ENCODE measurements at places on chromosomes 4 and X. TPM values are rescaled to one million over a fixed set of nuclear protein-coding genes. Genes with fewer than 3 reads are reported as not detected.

DNA sequence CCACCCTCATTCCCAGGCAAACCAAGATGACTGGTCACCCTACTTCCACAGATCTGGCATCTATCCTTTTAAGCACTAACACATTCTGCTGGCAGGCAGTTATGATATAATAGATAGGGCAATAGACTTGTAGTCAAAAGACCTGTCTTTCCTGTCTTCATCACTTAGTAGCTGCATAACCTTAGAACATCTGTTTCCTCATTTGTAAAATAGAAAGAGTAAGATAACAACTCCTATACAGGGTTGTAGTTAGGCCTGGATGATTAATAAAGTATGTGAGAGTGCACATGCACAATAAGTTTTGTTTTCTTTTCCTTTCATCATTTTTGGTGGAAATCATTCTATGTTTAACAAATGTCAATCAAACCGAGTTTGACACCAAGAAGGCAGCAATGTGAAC lies 72.1 kb downstream of the GPR82 start:
- no peak for DNase-seq
- H3K4me3 ChIP-seq: no peak overlapping the region
- no peaks in the 10 kb centered on the region for H3K36me3 ChIP-seq
- no peak overlapping the region for H3K27ac ChIP-seq

Gene GATA1
- total RNA-seq: not detected

- no peaks in the 10 kb centered on the region for H3K36me3 ChIP-seq
- peaks cover 25% of the 10 kb centered on the region for H3K27me3 ChIP-seq
- H3K4me3 ChIP-seq: peak within 1 kb of the TSS; percentile 54
- peak; percentile 34 for DNase-seq
- H3K4me1 ChIP-seq: peaks cover 2% of the 10 kb centered on the region
Observed at GRCh38 chrX:54495814-54496516, at the start of gene FGD1. FGD1 (minus strand) TSS chrX:54496234; CDS start chrX:54495432, 802 bp downstream.

DNA sequence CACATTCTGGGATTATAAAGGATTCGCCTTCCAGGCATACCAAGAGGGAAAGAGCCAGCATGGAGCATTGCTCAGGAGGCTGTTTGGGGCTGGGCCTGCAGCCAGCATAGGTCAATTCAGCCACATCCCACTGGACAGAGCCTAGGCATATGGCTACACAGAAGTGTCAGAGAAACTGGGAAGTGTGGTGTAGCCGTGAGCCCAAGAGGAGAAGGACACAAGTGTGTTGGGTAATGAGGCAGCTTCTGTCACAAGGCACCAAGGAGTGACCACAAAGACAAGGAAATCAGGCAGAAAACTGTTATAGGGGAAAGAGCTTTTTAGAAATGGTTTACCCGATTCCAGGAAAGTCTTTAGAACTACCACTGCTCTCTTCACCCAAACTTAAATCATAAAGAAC lies 178.6 kb upstream of the TBL1X start:
- H3K4me3 ChIP-seq: no peak overlapping the region
- DNase-seq: no peak
- H3K4me1 ChIP-seq: peaks cover 32% of the 10 kb centered on the region
- no peaks in the 10 kb centered on the region for H3K36me3 ChIP-seq
- H3K27ac ChIP-seq: peak overlapping the region; percentile 89

GRCh38 chr4:54439831-54440243 lies 210.7 kb downstream of the PDGFRA start:
- H3K4me1 ChIP-seq: no peaks in the 10 kb centered on the region
- no peak overlapping the region for H3K4me3 ChIP-seq
- DNase-seq: no peak

GRCh38 chr4:53551958-53552357 lies 39.3 kb downstream of the LNX1 start:
- H3K36me3 ChIP-seq: no peaks in the 10 kb centered on the region
- H3K27ac ChIP-seq: no peak overlapping the region
- H3K4me1 ChIP-seq: no peaks in the 10 kb centered on the region
- H3K27me3 ChIP-seq: peaks cover 10% of the 10 kb centered on the region
- no peak overlapping the region for H3K4me3 ChIP-seq
- no peak for DNase-seq

- H3K4me3 ChIP-seq: no peak overlapping the region
- H3K27me3 ChIP-seq: no peaks in the 10 kb centered on the region
- H3K36me3 ChIP-seq: peaks cover 9% of the 10 kb centered on the region
- DNase-seq: peak; percentile 15
Observed at GRCh38 chrX:149950681-149951080, 12.4 kb upstream of the EOLA2 start.

GRCh38 chr4:52788806-52789205 lies 37.6 kb upstream of the ERVMER34-1 start:
- H3K4me3 ChIP-seq: no peak overlapping the region
- H3K27me3 ChIP-seq: no peaks in the 10 kb centered on the region

GRCh38 chrX:4240541-4241194 lies 527.2 kb upstream of the PRKX start:
- H3K27me3 ChIP-seq: no peaks in the 10 kb centered on the region
- no peaks in the 10 kb centered on the region for H3K36me3 ChIP-seq
- no peak overlapping the region for H3K4me3 ChIP-seq
- DNase-seq: peak; percentile 7
- no peak overlapping the region for H3K27ac ChIP-seq

Gene HMX1
- total RNA-seq: not detected

GRCh38 chr4:99179626-99180025 lies 35.5 kb upstream of the ADH4 start:
- H3K27ac ChIP-seq: no peak overlapping the region
- no peak for DNase-seq
- H3K4me3 ChIP-seq: no peak overlapping the region
- peaks cover 4% of the 10 kb centered on the region for H3K36me3 ChIP-seq
- peaks cover 2% of the 10 kb centered on the region for H3K27me3 ChIP-seq

Gene CD99
- total RNA-seq: 123 TPM

GRCh38 chr4:168097161-168097560 lies 4.8 kb downstream of the ANXA10 start:
- no peak for DNase-seq
- H3K27ac ChIP-seq: no peak overlapping the region
- no peaks in the 10 kb centered on the region for H3K27me3 ChIP-seq
- H3K4me1 ChIP-seq: no peaks in the 10 kb centered on the region
- no peak overlapping the region for H3K4me3 ChIP-seq
- H3K36me3 ChIP-seq: no peaks in the 10 kb centered on the region

GRCh38 chr4:45741897-45742296 lies 382.0 kb downstream of the GABRG1 start:
- H3K4me3 ChIP-seq: no peak overlapping the region
- H3K36me3 ChIP-seq: no peaks in the 10 kb centered on the region
- H3K27ac ChIP-seq: no peak overlapping the region
- H3K27me3 ChIP-seq: no peaks in the 10 kb centered on the region
- no peaks in the 10 kb centered on the region for H3K4me1 ChIP-seq
- DNase-seq: no peak

Gene DGKK
- not detected for total RNA-seq

Gene CTAG1A
- total RNA-seq: not detected

Gene PNCK
- total RNA-seq: 1.1 TPM

- H3K4me3 ChIP-seq: no peak overlapping the region
- no peak overlapping the region for H3K27ac ChIP-seq
- H3K4me1 ChIP-seq: no peaks in the 10 kb centered on the region
- no peaks in the 10 kb centered on the region for H3K36me3 ChIP-seq
Observed at GRCh38 chrX:67289055-67289499, 254.7 kb upstream of the AR start.

DNA sequence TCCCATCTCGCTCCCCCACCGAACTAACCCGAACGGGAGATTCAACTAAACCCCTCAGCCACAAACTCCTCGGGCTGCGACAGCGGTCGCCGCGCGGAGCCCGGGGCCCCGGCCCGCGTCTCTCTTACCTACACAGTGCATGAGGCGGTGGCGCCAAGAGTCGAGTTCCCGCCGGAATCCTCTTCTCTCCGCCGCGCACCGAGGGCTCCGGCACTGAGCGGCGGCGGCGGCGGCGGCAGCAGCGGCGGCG lies 160 bp downstream of the LCORL start:
- peak overlapping the region; percentile 83 for H3K27ac ChIP-seq
- DNase-seq: no peak
- peak overlapping the region; percentile 85 for H3K4me3 ChIP-seq
- peaks cover 20% of the 10 kb centered on the region for H3K4me1 ChIP-seq
- no peaks in the 10 kb centered on the region for H3K36me3 ChIP-seq
- peaks cover 12% of the 10 kb centered on the region for H3K27me3 ChIP-seq

- no peak overlapping the region for H3K27ac ChIP-seq
- H3K4me1 ChIP-seq: no peaks in the 10 kb centered on the region
- no peaks in the 10 kb centered on the region for H3K27me3 ChIP-seq
- no peak overlapping the region for H3K4me3 ChIP-seq
- DNase-seq: no peak
Observed at GRCh38 chr4:149077181-149077580, 635.0 kb upstream of the NR3C2 start.

Gene RAB40AL
- not detected for total RNA-seq

DNA sequence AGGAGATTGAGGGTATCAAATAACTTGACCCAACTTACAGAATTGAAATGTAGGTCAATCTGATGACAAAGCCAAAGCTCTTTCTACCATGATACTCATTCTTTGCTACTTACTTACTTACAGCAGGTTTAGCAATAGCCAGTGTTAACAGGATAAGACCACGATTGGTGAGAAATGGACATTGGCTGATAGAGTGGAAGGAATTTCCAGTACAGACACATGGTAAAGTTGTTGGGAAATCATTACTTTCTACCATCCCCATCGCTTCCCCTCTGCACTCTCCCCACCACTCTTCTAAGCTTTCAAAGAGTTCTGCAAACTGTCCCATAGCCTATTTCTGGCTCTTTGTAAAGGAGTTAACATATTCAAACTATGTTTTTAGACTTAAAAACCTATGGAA lies 119.7 kb downstream of the CHRNA9 start:
- no peaks in the 10 kb centered on the region for H3K27me3 ChIP-seq
- peaks cover 12% of the 10 kb centered on the region for H3K4me1 ChIP-seq
- no peak for DNase-seq
- no peak overlapping the region for H3K4me3 ChIP-seq
- H3K36me3 ChIP-seq: no peaks in the 10 kb centered on the region

Gene LRIT3
- 0.13 TPM for total RNA-seq

Gene NEUROG2
- total RNA-seq: 0.13 TPM

DNA sequence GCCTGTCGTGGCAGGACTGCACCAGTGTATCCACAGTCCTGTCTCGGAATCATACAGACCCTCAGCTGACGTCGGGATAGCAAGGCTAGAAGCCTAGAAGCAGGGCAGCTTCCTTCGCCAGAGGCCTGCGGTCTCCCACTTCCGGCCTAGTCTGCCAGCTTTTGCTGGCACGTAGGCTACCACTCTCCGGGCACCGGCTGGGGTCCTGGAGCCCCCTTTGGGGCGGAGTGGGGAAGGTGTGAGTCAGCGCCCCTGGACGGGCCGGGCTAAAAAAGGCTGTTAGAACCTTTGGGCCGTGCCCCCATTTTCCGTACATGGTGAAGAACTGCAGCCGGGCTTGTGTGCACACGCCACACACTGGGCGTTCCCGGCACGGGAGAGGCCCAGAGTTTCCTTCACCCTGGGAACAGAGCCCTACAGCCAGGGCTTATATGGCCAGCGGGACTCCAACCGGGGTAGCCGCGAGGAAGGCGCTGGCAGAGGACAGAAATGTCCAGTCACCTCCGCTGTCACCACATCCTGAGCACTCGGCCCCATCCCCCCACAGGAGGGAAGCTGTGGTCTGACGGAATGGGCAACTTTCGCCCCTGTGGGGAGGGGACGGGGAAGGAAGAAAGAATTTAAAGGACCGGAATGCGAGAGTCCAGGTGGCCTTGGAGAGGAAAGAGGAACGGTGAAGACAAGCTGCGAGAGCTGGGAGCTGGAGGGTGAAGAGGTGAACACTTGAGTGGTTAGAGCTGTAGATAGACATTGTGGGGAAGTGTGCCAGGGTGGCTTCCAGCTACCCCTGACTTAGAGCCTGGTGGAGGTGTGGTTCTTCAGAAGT lies 4.6 kb downstream of the MAGIX start:
- no peaks in the 10 kb centered on the region for H3K27me3 ChIP-seq
- no peaks in the 10 kb centered on the region for H3K36me3 ChIP-seq
- H3K4me1 ChIP-seq: peaks cover 25% of the 10 kb centered on the region
- H3K4me3 ChIP-seq: peak overlapping the region; percentile 78
- peak overlapping the region; percentile 93 for H3K27ac ChIP-seq

- no peak overlapping the region for H3K4me3 ChIP-seq
- peak overlapping the region; percentile 76 for H3K27ac ChIP-seq
- H3K4me1 ChIP-seq: peaks cover 62% of the 10 kb centered on the region
- DNase-seq: peak; percentile 38
Observed at GRCh38 chr4:10730019-10730418, 45.5 kb upstream of the CLNK start.

DNA sequence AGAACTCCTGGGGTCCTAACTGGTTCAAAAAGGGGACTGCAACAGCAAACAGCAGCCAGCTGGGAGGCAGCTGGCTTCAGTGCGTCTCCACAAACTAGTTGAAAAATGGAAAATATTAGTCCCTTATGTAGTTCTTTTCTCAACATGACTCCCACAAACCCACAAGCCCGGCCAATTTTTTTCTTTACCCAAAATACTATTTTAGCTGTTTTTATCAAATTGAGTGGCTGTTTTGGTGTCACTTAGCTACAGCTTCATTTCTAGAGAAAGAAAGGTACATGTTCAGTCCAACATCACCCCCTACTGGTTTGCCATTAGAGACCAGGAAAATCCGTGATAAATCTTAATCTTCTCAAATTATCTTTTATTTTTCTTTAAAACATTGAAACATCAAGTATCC lies 97.2 kb downstream of the GUCY2F start:
- H3K4me1 ChIP-seq: no peaks in the 10 kb centered on the region
- H3K4me3 ChIP-seq: no peak overlapping the region
- H3K36me3 ChIP-seq: no peaks in the 10 kb centered on the region

DNA sequence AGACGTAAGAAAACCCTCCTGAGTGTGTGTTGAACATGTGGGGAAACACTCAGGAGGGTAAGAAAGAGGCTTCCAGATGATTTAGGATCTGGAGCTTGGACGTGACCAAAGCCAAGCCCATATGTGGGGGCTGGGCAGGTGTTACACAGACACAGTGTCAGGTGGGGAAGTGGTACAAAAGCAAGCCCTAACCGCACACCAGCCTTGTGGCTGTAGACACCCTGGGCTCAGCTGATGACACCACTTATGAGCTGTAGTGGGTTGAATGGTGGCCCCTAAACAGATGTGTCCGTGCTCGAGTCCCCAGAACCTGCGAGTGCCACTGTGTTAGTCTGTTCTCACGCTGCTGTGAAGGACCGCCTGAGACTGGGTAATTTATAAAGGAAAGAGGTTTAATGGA lies 25.0 kb upstream of the NSG1 start:
- H3K4me1 ChIP-seq: peaks cover 2% of the 10 kb centered on the region
- no peak for DNase-seq

Measured in activated CD8-positive, alpha-beta T cell treated with anti-CD3 and anti-CD28 coated beads for 36 hours (primary cell).